ENCODE measurements at places on chromosomes 6 and 20.

GRCh38 chr20:19799325-19799724 is 41.3 kb downstream of the RIN2 start:
- DNase-seq: no peak

DNA sequence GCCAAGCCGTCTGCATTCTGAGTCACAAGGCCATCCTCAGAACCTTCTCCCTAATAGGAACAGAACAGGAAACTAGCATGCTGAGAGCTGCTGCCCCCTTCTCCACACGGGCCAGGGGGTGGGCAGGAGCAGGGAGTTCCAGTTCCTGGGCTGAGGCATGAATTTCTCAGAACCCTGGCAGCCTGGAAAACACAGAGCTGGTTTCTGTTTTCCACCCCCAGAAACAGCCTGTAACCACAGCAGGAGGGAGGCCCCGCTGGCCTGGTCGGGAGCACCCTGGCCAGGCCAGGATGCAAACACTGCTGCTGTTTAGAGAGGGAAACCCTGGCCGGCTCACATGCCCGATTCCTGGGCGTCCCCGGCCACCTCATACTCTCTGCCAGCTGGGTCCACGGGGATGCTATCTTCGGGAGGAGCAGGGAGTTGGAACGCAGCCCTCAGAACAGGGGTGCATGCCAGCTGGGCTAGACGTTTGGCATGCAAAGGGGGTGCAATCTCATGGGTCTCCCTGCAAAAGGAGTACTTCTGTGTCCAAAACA is 130.1 kb downstream of the NFATC2 start:
- DNase-seq: no peak

- no peak for DNase-seq
Observed at GRCh38 chr20:47662483-47663353, 122.6 kb downstream of the SULF2 start.

- no peak for DNase-seq
Observed at GRCh38 chr6:163720460-163721235, 306.1 kb downstream of the QKI start.

GRCh38 chr20:41426086-41426830 is 59.6 kb upstream of the EMILIN3 start:
- DNase-seq: no peak

DNA sequence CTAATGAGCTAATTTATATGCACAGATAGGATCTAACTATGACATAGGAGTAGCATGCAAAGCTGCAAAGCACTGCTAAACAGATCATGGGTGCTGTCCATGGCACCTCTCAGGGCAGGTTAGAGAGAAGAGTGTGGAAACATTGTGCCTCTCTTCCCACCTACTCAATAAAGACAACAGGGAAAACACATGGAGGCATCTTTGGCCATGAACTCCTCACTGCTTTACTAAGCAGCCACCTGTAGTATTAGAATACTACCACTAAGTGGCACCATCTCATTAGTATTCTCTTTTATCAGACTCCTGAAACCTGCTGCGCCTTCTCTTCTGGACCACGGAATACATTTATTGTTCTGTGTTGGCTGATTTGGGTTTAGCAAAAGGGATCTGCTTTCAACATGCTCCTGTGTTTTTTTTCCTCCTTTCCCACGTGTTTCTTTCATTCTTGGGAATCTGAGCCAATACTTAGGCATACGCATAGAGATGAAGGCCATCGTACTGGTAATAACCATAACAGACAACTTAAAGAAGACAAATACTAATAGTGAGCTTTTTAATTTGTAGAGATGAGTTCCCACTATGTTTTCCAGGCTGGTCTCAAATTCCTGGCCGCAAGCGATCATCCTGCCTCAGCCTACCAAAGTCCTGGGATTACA is 9.4 kb upstream of the HDDC2 start:
- DNase-seq: peak; percentile 35

DNA sequence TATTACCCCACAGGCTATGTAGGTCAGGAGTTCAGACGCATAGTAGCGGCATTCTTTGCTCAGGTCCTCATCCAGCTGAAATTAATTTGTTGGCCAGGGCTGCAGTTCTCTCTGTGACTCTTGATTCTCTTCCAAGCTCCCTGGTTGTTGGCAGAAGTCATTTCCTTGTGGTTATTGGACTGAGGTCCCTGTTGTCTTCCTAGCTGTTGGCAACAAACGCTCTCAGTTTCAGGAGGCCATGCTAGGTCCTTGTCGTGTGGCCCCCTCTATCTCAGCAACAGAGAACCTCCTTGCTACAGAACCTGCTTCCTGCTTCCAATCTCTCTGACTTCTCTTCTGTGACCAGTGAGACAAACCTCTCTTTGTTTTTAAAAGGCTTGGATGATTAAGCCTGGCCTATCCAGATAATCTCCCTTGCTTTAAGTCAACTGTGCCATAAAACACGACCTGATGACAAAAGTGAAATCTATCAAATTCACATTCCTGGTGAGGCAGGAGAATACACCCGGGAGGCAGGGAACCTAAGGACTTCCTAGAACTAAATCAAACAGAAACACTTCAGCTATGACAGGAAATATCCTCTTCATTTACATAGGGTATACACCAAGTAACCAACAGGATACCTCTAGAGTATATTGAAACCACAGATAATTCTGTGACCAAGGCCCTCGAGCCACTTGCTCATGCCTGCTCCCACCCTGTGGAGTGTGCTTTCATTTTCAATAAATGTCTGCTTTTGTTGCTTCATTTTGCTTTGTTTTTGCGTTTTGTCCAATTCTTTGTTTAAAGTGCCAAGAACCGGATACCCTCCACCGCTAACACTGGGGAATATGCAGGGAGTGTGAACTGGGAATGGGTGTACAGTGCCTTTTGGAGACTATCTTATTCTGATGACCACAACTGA is 196.0 kb downstream of the BTBD3 start:
- no peak for DNase-seq

DNA sequence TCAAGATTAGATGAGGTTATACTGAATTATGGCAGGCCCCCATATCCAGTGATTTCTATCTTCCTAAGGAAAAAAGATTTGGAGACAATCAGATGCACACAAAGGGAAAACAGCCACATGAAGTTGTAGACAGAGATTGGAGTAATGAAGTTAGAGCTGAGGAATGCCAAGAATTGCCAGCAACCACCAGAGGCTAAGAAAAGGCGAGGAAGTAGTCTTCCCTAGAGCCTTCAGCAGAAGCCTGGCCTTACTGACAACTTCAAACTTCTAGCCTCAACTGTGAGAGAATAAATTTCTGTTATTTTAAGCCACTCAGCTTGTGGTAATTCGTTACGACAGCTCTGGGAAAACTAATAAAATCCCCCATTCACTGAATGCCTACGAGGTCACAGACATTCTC is 473.9 kb downstream of the COL12A1 start:
- peak; percentile 3 for DNase-seq

- peak; percentile 51 for DNase-seq
Observed at GRCh38 chr6:53029257-53029656, 34.2 kb upstream of the GSTA4 start.

DNA sequence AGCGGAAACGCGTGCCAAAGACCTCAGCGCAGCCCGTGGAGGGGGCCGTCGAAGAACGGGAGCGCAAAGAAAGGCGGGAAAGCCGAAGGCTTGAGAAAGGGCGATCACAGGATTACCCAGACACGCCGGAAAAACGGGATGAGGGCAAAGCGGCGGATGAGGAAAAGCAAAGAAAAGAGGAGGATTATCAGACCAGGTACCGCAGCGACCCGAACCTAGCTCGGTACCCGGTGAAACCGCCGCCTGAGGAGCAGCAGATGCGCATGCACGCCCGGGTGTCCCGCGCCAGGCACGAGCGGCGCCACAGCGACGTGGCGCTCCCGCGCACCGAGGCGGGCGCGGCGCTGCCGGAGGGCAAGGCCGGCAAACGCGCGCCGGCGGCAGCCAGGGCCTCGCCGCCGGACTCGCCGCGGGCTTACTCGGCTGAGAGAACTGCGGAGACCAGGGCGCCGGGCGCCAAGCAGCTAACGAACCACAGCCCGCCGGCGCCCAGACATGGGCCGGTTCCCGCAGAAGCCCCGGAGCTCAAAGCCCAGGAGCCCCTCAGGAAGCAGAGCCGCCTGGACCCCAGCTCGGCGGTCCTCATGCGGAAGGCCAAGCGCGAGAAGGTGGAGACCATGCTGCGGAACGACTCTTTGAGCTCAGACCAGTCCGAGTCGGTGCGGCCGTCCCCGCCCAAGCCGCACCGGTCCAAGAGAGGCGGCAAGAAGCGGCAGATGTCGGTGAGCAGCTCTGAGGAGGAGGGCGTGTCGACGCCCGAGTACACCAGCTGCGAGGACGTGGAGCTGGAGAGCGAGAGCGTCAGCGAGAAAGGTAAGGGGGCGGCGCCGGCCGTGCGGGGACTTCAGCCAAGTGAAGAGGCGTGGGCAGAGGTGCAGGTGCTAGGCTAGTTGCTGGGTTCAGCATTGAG is 296.2 kb downstream of the RIMS1 start:
- DNase-seq: peak; percentile 41

GRCh38 chr6:22302838-22303237 is 6.0 kb upstream of the PRL start:
- no peak for DNase-seq

DNA sequence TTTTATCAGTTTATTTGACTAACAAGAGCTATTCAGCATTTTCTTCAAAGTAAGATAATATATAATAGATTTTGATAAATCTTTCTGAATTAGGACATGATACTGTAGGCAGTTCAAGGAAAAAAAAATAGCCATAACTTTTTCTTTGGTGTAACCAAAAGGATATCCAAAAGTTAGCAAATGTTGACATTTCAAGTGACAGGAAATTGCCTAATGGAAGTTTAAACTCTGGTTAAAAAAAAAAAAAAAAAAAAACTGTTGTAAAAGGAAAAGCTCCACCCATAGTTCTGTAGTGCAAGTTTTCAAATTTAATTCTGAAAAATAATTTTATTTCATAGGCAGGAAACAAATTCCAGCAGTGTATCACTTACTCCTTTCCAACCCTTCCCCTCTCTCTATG is 18.8 kb downstream of the HEBP2 start:
- no peak for DNase-seq

DNA sequence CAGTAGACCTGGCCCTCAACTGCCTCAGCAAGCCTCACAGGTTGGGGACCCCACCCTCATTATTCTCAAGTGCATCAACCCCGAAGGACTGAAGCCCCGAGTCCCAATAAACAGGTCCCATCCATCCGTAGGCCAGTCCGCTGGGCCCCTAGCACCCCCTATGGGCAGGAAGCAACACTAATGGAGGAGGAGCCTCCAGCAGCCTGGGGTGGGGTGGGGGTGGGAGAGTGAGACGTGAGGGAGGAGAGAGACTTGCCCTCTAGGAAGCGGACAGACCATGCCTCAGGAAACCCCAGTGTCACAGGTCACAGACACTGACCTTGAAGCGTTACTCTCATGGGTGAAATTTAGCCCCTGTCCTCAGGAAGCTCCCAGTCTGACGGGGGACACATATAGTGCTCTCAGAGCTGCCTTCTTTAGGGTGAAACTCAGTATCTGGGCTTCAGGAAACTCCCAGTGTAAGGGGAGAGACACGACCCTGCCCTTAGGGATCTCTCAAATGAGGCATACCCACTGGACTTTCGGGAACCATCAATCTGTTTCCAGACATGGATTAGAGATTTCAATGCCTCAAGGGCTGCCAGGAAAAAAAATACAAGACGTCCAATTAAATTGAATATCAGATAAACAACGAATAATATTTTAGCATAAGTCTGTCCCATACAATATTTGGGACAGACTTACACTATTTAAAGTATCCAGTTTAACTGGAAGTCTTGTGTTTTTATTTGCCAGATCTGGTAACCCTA is 125.8 kb downstream of the MRPL14 start:
- DNase-seq: no peak

- peak; percentile 97 for DNase-seq
Observed at GRCh38 chr6:170224694-170225660, 65.9 kb downstream of the DLL1 start.

- no peak for DNase-seq
Observed at GRCh38 chr6:4550227-4550597, 226.0 kb upstream of the CDYL start.

GRCh38 chr6:165519316-165519715 is 143.7 kb downstream of the PDE10A start:
- DNase-seq: no peak

DNA sequence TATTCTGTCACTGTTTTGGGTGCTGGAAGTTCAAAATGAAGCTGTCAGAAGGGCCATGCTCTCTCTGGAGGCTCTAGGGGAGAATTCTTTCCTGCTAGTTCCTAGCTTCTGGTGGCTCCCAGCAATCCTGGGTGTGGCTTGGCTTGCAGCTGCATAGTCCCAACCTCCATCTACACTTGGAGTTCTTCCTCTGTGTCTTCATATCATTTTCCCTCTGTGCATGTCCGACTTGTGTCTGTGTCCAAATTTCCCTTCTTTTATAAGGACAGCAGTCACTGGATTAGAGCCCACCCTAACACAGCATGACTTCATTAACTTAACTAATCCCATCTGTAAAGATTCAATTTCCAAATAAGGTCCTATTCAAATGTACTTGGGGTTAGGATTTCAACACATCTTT is 23.3 kb upstream of the ENPP1 start:
- no peak for DNase-seq

GRCh38 chr6:43715056-43715788 is 27.6 kb upstream of the MRPS18A start:
- DNase-seq: no peak
